ENCODE measurements at places on chromosomes 1 and 21.
A peak's percentile ranks its signal among the peaks of the same experiment; 100 is the strongest.

- no peak for DNase-seq
Observed at GRCh38 chr1:212182579-212182978, 102.6 kb upstream of the PPP2R5A start.

DNA sequence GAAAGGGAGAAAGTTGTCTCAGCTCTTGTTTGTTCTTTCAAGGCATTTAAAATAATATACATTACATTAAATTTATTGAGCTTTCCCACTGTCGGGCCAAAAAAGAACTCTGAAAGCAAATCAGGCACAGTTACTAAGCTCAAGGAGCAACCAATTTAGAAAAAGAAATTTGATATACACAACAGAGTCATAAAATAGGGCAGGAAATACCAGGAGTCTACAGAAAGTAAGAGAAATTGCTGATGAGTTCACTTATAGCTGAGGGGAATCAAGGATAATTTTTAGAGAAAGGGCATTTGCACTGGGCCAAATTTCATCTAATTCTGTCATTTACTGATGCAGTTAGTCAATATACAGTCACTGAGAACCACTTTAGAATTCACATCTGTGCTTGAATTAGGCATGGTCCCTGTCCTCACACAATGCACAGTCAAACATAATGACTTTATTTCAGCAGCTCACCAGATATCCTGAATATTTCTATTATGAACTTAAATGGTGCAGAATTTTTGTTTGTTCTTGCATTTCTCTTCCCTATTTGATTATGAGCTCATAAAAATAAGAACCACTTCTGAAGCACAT, 249.6 kb upstream of the BEND5 start:
- DNase-seq: no peak

GRCh38 chr1:90387805-90388204, 329.3 kb downstream of the BARHL2 start:
- no peak for DNase-seq

GRCh38 chr1:169108863-169109560, 2.5 kb downstream of the ATP1B1 start:
- peak; percentile 52 for DNase-seq

GRCh38 chr1:109630898-109631512, 11.4 kb downstream of the AMPD2 start:
- DNase-seq: no peak

DNA sequence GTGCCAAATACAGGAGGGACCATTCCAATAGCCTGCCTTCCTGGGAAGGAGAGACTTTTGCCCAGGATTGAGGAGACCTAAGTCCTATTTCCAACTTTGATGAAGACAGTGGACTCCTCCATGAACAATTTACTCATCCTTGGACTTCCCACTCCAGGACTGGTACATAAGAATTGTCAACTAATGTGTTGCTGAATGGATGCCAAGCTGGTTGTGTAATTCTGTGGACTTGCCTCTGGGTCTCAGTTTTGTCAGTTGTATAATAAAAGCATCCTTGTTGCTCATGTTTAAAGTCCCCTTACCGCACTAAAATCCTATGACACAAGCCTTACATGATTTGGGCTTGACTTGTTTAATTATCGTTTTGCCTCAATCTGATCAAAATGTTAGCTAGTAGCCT, 13.2 kb upstream of the ZP4 start:
- no peak for DNase-seq

DNA sequence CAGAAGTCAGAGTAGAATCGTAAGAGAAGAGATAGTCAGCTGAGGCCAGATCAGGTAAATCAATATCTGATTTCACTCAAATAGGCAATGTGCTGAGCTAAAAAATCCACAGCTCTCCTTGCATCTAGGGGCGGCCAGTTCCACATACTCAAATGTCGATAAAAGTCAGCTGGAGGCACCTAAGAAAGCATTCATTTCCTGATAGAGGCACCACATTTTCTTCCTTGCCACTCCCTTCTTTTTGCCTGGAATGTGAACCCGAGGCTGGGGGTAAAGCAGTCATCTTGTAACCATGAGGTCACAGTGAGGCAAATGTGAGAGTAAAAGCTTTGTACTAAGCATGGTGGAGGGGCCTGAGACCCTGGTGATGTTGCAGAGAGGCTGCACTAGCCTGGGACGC, 24.2 kb upstream of the CTPS1 start:
- no peak for DNase-seq

DNA sequence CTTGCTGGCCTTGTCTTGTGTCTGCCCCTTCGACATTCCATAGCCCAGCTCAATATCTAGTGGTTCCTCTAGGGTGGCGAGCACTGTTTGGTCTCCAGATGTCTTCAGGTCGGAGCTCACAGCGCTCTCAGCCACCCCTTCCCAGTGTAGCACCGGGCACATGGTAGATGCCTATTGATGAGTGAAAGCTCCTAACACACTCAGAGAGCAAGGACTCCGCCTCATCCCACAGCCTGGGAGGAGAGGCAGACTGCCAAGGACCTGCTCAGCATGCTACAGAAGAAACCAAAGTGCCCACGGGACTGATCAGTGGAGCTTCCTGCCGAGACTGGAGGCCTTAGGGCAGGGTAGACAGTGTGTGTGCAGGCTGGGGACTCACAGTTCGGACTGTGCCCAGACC, 10.9 kb downstream of the PCSK9 start:
- DNase-seq: no peak

- no peak for DNase-seq
Observed at GRCh38 chr1:155884031-155884960, 24.9 kb downstream of the SYT11 start.

GRCh38 chr1:87017998-87018672, 103.7 kb downstream of the HS2ST1 start:
- no peak for DNase-seq

DNA sequence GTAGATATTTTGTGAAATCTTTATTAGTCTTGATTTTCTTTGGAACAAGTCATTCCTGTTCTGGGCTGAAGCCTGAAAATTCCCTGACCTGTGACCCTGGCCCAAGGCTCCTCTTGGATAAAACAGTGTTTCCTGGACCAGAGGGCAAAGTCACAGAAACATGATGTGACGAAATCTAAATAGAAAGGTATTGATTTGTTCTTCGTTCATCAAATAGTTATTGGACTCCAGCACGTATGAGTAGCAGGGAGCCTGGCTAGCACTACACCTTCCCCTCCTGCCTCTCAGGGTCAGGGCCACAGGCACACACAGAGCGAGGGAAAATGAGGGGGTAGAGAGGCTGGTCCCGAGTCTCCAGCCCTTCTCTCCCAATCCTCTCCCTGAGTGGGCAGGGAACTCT, 1.7 kb upstream of the CLDN14 start:
- DNase-seq: no peak

DNA sequence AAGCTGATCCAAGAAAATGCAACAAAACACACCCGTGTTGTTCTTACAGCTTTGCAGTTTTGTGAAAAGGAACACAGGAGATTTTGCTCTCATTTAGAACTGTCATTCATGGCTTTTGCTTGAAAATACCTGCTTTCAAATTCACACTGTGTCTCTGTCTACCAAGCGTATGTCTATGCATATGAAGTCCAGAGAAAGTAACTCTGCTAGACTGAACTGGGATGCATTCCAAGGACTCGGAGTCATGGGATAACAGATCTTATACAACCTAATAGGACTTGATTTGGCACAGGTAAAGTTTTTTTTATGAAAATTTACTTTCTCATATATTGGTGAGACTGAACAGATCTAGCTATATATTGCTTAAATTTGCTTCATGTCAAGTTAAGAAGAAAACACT, 102.4 kb downstream of the PTGER3 start:
- no peak for DNase-seq

- DNase-seq: no peak
Observed at GRCh38 chr1:17168091-17168876, 36.6 kb upstream of the PADI1 start.

- DNase-seq: peak; percentile 8
Observed at GRCh38 chr1:230708631-230709580, 5.0 kb downstream of the AGT start.

DNA sequence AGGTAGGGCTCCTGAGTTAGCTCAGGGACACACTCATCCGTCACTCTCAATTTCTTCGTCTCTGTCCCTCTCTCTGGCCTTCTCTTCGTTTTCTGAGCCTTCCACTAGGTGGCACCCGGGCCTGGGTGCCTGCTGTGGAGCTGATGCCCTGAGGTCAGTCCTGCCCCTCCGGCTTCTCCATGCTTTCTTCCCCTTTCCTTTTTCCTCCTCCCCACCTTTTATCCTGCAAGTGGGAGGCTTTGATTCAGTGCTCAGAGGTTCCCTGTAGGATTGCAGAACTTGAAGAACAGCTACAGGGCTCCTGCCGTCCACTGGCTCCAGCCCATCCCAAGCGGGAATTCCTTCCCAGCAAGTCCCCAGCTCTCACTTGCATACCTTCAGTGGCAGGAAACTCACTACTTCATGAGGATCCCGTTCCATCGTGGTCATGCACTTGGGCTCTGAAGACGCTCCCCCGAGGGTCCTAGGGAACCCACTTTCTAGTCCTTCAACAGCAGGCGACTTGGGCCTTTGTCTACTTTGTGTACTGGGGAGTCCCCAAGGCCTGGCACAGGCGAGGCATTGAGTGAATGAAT, 45.6 kb downstream of the SRRM1 start:
- peak; percentile 70 for DNase-seq

DNA sequence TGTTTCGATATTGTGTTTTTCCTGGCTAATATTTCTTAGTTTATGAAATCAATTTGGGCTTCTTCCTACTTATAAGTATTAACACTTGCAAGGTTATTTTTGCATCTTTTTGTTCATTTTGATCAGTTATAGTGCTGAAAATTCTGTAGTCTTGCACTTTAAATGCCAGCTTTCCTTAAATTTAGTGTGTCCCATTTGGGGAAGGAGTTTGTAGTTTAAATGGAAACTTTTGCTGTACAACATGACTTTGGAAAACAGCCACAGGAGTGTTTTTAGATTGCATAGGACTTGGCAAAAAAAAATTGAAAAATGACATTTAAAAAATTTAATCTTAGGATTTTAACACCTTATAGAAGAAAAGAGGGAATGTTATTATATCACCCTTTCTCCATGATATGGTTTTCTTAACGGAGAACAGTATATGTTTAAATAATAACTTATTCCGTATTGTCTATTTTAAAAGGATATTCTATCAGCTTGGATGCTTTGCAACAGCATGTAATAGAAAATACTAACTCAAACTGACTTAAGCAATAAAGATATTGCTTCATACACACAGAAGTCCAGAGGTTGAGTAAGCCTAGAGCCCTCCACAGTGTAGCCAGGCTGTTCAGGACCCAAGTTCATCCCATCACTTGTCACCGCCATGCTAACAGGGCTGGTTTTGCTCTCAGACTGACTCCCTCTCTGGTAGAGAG, 53.8 kb downstream of the LYPLAL1 start:
- DNase-seq: peak; percentile 6

DNA sequence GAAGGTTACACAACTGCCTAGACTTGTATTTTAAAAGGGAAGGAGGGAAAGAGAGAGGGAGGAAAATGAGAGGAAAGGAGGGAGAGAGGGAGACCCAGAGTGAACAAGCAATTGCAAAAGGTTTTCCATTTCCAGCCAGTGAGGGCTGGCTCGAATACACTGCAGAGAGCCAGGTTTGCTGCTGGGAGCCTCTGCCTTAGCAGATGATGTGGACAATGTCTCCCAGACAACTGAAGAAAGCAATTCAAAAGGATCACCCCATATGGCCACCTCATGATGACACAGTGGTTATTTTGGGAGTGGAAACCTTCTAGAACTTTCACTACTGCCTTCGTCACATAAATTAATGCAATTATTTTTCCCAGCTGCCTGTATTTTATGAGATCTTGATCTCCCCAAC, 86.4 kb downstream of the BCAR3 start:
- DNase-seq: no peak

GRCh38 chr1:172442404-172442803, 1.5 kb downstream of the PIGC start:
- no peak for DNase-seq

DNA sequence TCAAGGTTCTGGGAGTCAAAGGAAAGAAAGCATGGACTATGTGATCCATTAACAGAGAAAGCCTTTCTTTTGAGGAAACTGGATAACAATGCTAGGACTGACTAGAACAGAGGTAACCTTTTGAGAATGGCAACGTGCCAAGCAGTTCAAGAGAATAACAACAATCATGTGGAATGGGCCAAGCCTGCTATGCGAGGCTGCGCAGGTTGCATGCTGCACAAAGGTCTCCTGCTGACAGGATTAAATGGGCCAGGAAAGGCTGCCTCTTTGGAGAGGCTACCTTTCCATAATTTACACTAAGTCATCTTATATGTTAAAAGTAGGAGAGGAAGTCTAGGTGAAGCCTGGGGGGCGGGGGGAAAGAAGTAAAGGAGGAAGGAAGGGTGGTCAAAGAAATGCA, 5.8 kb downstream of the PCNX2 start:
- DNase-seq: no peak

DNA sequence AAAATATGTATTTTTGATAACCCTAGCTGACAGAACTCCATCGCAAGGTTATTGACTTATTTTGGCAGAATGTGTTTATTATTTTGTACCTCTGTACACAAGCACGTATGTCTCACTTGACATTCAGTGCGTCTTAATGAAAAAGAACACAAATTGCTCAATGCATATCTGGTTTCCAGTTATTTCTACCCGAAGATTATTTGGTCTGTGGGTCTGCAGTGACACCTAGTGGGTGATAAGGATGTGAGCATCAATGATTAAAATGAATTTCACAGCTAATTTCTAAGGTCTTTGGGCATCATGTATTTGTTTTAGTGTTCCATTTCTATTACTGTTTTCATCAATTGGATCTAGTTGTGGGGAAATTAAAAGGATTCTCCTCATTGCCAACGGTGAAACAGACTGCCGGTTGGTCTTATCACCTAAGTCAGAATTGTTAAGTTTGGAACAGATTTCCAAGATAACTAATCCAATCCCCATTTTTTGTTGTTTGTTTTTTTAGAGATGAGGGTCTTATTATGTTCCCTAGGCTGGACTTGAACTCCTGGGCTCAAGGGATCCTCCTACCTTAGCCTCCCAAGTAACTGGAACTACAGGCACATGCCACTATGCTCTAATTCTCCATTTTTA, 13.9 kb downstream of the DDX20 start:
- DNase-seq: peak; percentile 77

- no peak for DNase-seq
Observed at GRCh38 chr1:33173091-33173490, 8.8 kb downstream of the TRIM62 start.

DNA sequence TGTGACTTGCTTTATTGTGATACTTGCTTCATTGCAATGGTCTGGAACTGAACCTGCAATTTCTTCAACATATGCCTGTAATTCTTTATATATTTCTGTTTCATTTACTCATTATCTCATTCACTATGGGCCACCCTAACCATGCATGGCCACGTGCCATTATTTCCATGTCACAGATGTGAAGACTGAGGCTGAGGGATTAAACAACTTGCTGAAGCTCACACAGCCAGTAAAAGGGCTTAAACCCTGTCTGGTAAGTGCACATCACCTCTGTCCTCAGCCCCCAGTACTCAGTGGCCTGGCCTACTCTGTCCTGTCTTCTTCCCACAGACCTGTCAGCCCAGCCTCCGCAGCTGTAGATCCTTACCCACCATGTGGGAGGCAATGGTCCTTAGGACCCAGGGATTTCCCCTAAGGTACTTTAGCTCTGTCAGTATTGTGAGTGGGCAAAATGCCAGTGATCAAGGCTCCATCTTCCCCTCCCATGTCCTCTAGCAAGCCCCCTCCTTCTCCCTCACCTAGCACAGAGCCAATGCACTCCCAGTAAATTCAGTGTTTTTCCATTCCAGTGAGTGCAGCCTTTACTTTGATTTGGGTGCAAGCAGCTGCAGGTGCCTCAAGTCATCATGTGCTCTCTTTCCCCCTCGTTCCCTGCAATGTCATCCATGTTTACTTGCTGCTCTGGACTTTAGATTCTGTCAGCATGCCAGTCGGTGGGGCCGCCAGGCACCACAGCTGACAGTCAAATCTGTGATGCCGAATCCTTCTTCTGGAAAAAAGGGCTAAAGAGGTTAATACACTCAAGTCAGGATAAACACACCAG, 228.2 kb upstream of the PROX1 start:
- DNase-seq: no peak
